Activated CD4-positive, alpha-beta T cell treated with anti-CD3 and anti-CD28 coated beads, Interleukin-2, amount 50 U/mL, for 4 hours (primary cell): ENCODE measurements at places on chromosomes 13 and 19.

DNA sequence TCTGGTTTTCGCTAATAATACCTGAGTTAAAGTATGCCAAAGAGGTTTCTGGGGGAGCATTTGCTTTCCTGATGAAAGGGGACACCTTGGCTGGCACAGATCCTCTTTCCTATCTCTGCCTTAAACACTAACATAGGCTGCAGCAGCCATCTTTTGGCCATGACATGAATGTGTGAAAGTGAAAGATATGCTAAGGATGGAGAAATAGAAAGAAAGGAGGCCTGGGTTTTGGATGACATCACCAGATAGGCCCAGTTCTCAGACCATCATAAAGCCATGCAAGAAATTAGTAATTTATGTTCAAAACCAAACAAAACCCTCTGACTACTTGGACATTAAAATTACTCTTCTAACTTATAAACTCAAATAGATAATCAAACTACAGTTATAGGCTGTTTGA lies 279.7 kb downstream of the COG6 start:
- DNase-seq: no peak

DNA sequence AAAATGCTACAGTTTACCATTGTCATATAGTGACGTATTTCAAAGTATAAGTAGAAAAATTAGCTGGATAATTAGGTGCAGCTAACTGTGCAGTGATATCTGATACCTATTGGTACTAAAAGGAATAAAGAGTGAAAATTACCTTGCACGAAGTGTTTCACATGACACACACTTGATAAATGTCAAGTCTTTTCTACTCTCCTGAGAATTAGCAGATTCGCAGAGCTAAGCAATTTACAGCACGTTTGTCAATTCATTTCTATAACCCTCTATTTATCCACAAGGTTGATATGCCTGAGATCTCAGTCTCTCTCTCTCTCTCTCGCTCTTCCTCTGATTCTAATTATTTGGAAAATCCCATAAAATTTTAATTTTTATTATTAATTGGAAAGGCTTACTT lies 1109.0 kb downstream of the EFNB2 start:
- DNase-seq: no peak

DNA sequence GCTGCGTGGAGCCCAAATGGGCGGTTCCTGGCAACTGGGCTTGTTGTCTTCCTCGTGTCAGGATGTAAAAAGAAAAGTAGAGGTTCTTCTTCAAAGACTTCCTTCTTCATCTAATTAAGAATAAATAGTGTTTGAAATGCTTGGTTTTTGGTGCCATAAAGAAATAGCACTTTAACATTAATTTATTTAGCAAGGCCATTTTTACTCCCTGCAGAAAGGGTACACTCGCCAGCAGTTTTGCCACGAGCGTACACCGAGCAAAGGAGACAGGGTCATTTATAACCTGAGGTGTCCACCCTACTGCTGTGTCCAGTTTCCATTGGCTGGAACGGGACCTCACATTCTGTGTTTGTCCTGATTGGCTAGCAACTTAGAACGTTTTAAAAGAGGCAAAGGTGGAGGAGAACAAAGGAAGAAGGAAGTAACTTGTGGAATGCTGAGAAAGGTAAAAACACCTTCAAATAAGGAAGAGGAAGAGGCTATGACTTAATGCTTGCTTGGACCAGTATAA lies 21.8 kb upstream of the OR10H1 start:
- no peak for DNase-seq

GRCh38 chr13:106555631-106556328 lies 12.2 kb downstream of the ARGLU1 start:
- DNase-seq: no peak

- DNase-seq: no peak
These were observed 77.9 kb downstream of the SPACA7 start for GRCh38 chr13:112453874-112454647.
